ENCODE measurements at places on chromosomes 12 and 14.

- no peak for DNase-seq
Measured at GRCh38 chr14:95497561-95498011, 18.9 kb downstream of the SYNE3 start.

DNA sequence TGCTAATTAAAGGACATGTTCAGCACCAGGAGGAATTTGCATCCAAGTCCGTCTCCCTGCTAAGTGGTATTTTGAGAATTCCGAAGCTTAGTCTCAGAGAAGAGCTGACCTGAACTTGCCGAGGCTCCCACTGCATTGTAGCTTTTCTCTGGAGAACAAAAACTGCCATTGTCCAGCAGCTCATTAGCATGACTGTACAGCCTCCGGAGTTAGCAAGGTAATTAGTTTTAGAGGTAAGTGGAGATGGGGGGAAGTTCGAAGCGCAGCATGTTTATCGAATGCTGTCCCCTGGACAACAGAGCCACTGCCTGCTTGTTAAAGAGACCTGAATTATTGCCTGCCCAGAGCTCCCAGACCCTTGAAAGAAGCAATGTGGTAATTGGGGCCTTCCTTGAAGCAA is 160.3 kb upstream of the PELI2 start:
- no peak for DNase-seq

- DNase-seq: no peak
Measured at GRCh38 chr12:104138797-104139152, 765 bp upstream of the NFYB start.

DNA sequence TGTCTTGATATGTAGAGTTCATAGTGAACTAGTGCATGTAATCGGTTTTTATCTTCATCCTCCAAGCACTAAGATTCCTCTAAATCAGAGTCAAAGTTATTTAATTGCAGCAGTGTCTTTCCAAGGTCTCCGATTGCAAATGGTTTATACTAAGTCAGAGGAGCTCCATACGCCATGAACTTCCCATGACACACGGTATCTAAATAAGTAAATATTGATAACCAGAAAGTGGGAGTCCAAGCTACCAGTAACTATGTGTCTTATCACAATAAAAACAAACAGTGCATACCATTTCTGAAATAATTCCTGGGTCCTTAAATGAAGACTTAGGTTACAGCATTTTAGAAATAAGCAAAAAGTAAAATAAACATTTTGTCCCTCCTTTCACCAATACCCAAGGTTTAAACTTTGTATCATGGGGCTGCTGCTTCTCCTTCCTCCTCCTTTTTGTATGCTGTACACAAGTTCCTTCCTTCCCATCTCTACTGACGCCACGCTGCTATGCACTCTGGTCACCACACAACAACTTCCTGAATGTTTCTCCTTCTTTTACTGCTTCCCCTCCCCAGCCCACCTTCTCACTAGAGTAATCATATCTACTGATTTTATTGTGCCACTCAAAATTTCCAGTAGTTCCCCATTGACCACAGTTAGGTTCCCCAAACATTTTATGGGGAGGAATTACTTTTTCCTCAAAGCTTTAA is 10.7 kb downstream of the NR1H4 start:
- no peak for DNase-seq

DNA sequence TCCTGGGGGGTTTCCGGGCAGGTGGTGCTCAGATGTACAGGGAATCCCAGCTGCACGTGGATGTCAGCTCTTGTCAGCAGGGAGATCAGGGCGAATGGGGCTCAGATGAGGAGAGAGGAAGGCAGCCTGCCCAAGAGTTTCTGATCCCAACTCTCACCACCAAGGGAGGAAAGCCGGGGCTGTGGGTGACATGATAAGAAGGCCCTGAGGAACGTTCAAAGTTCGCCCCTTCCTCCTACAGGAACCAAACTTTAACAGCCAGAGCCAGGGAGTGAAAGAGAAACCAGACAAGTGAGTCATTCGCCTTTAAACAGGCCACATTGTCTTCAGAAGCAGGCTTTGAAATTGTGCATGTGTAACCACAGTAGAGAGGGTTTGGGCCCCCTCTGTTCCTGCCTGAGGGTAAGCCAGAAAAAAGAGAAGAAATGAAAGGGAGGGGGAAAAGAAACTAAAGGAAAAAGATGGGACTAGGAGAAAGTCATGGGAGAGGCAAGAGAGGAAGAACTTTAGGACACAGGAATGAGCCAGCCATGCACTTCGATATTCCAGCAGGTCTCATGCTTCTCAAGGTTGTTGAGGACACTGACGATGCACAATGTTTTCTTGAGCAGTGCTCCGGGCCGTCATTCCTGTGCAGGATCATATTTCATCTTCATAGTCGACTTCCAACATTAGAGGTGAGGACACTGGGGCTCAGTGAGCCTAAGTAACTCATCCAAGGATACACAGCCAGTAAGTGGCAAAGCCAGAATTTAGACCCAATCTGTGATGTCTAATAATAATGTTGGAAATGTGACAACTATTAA is 691.4 kb upstream of the TBX3 start:
- no peak for DNase-seq

Measured in stimulated activated CD4-positive, alpha-beta T cell treated with anti-CD3 and anti-CD28 coated beads, Interleukin-15, amount 100 ng/mL, for 48 hours (primary cell).